ENCODE measurements at places on chromosomes 16 and 17.

- no peak for DNase-seq
Observed at GRCh38 chr16:86096850-86097249, 197.9 kb downstream of the IRF8 start.

DNA sequence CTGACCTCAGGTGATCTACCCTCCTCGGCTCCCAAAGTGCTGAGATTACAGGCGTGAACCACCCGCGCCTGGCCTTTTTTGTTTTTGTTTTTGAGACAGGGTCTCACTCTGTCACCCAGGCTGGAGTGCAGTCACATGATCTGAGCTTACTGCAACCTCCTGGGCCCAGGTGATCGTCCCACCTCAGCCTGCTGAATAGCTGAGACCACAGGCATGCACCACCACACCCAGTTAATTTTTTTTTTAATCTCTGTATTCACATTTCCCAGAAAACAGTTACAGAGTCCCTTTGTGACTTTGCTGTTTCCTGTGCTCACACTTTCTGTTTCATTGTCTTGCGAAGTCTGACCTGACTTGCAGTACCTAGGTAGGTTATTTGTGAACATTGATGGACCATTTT, 2.7 kb downstream of the CLUAP1 start:
- DNase-seq, result peak; percentile 17

GRCh38 chr17:46958041-46958591, 20.9 kb downstream of the RPRML start:
- no peak for DNase-seq

GRCh38 chr17:77327181-77327565, 186.4 kb downstream of the SEC14L1 start:
- no peak for DNase-seq

- DNase-seq, result no peak
Observed at GRCh38 chr16:53743149-53743566, 39.2 kb downstream of the FTO start.

DNA sequence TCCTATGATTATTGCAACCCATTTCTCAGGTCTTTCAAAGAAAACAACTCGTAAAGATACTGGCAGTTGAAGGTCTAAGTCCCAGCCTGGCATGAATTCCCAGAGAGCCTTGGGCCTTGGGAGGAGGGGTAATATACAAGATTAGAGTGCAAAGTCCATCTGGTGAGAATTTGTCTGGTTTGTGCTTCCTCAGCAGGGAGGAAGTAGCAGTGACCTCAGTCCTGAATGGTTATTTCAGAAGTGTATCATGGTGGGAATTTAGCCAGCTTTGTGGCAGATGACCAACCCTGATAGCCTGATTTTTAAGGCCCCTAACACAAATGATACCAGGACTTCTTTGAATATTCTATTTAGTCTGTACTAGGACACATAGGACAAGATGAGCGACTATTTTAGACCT, 151.2 kb upstream of the TBX2 start:
- no peak for DNase-seq

GRCh38 chr17:73534209-73534909, 109.9 kb downstream of the SDK2 start:
- no peak for DNase-seq

DNA sequence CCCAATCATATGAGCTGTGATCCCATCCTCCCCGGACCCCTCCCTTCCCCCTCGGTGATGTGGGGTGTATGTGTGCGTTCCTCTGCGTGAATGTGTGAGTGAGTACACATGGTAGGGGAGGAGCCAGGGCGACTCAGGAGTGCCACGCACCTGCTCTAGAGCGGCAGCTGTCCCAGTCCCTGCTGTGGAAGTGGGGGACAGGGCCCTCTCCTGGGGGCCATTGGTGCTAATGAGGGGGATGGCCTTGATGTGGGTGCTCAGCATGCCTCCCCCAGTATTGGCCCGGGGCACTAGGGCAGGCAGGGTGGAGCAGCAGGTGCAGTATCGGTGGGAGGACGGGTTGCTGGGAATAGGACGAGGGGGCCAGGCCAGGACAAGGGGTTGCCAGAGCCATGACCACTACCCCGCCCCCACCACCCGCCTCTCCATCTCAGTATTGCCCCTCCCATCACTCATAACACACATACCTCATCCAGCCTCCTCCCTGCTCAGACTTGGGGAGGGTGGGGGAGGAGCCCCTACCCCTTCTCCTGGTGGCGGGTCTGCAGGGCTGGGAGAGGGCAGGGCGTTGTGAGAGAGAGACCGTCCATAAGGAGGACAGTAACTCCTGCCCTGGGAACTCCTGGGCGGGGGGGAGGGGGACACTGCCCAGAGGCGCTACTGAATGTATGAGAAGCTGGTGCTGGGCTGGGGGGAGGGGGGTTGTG, 8.5 kb downstream of the NR1D1 start:
- DNase-seq, result no peak

GRCh38 chr17:46777943-46778915, 40.3 kb downstream of the WNT3 start:
- no peak for DNase-seq

- DNase-seq, result no peak
Observed at GRCh38 chr17:83193336-83194185, 114.2 kb downstream of the METRNL start.

DNA sequence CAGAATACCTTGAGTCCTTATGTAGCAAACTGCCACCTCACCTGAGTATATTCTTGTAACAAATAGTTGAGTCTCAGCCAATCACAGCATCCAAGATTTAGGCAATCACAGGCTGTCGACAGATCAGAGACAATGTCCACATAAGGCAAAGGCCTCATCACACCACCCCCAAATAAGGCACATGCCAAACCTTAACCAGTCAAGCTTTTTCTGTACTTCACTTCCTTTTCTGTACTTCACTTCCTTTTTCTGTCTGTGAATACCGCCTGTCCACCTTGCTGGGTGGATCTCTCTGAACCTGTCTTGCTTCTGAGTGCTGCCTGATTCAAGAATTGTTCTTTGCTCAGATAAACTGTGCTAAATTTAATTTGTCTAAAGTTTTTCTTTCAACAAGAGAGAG, 210.4 kb upstream of the N4BP1 start:
- DNase-seq, result no peak

- no peak for DNase-seq
Observed at GRCh38 chr17:81509207-81509971, 3.2 kb downstream of the ACTG1 start.

DNA sequence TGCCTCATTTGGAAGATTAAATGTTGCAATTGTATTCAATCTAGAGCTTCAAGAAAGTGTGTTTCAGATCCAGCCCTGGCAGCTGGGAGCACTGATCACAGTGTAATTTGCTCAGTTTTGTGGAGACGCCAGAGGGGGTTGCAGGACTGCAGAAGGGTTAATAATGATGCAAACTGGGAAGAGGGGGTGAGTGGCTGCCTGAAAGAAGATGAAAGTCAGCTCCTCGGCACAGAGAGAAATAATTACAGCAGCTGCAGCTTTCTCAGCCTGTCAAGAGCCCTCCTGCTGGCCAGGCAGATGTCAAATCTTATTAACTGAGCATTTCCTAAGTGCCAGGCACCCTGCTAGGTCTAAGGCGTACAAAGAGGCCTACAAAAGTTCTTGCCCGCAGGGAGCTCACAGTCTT, 97.7 kb downstream of the ZNF18 start:
- DNase-seq, result no peak

- DNase-seq, result no peak
Observed at GRCh38 chr16:86723689-86724088, 145.3 kb downstream of the FOXL1 start.

DNA sequence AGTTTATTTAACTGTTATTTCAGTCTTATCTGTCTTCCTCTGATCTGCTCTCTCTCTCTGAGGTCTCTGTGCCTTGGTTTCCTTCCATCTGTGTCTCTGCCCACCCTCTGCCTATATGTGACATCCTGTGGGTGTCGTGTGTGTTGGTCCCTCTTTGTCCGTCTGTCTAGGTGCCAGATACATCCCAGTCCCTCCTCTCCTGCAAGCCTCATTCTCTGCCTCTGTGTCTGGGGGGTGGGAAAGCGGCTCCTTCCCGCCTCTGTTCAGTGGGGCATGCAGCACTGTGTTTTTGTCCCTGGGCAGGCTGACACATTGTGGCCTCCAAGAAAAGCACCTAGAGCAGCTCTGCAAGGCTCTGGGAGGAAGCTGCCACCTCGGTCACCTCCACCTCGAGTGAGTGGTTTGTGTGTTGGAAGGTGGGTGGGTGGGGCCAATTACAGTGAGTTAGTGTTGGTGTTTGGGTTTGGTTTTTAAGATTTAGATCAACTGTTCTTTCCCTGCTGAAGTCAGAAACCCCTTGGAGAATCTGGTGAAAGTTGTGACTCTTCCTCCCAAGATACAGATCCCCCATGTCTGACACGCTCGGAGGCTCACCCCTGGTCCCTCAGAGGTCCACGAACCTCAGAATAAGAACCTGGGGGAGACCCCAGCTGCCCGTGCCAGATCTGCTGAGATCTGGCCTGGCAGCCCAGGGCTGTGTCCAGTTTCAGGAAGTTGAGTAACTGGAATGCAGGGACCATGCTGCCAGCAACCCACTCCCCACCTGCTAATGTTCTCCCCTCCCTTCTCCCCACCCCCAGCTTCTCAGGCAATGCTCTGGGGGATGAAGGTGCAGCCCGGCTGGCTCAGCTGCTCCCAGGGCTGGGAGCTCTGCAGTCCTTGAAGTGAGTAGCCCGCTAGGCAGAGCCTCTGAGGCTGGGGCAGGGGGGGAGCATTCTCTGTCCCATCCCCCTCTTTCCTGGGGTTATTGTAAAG, 50.9 kb upstream of the CPNE2 start:
- DNase-seq, result peak; percentile 85

- no peak for DNase-seq
Observed at GRCh38 chr16:79247386-79247785, 353.2 kb downstream of the MAF start.

DNA sequence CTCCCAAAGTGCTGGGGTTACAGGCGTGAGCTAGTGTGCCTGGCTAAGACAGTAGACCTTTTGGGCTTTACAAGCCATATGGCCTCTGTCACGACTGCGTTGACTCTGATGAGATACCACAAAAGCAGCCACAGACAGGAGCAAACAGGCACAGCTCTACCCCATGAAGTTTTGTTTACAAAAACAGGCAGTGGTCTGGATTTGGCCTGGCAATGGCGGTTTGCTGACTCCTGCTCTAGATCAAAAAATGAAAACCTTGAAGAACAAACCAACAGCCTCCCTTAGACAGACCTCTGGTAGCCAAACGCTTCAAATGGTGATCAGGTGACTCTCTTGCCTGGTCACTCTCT, 20.7 kb downstream of the SLC43A2 start:
- DNase-seq, result no peak

DNA sequence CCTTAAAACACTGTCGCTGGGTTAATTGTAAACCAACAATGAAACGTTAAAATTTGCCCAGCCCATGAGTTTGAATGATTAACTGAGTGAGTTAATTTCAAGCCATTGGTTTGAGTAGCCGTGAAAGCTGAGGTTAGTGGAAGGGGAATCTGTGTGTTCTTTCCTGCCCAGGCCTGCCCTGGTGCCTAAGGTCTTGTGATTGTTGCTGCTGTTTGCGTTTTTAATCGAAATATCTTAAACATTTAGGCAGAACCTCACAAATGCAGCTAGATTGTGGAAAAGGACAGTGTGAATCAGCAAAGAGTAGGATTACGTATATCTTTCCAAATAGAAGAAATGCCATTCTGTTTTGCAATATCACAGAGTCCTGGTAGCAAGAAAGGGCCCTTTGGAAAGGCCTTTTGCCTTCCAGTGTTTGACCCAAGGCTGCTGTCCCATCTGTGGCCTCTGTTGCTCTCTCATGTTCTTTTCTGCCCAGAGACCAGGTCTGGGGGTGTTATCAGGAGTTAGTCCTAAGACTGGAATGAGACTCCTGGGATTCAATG, 113.8 kb downstream of the MSI2 start:
- no peak for DNase-seq

GRCh38 chr17:1783271-1783670, 21.4 kb downstream of the SERPINF1 start:
- DNase-seq, result no peak

DNA sequence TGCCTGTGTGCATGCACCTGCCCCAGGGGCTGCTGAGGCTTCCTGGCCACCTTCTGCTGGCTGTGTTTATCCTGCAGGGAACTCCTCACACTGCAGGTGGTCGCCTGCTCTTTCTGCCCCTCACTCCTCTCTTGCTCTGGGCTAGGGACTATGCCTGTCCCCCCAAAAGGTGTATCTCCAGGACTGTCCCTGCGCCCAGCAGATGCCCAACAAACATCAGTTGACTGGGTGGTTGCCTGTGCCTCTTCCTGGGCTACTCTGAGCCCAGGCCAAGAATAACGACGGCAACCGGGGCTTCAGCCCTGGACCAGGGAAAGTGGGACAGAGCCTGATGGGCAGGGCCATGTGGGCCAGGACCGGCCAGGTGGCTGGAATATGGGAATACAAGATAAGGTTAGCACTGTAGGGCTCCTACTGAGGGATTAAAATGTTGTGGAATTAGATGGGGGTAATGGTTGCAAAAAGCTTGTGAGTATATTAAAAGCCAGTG, 55.4 kb downstream of the VAC14 start:
- DNase-seq, result no peak

DNA sequence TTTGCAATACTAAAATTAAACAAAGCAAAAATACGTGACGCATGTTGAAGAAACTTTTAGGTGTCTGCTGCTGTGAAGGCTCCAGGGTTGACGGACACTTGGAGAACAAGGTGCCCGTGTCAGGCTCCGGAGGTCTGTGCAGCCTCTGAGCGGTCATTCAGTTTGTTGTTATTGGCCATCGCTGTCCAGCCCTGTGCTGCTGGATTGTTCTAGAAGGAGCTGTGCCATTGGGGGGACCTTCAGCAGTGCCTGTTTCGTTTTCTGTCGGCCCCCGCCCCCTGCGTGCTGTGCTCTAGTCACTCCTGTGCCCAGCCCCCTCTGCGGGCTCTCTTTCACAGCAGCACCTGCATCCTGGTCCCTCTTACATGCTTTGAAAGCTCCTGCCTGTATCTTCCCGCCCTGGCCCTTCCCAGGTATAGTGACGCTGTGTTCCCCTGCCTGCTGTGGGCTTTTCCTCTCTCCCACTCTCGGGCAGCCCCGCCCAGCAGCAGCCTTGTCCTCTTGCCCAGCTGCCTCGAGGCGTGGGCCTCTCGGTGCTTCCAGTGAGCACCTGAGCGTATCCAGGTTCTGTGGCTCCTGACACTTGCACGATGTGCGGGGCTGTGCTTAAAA, 50.7 kb downstream of the RNF213 start:
- DNase-seq, result no peak

- no peak for DNase-seq
Observed at GRCh38 chr16:56800355-56800754, 64.7 kb upstream of the SLC12A3 start.

GRCh38 chr16:85524630-85525419, 88.3 kb upstream of the GSE1 start:
- DNase-seq, result no peak

- peak; percentile 24 for DNase-seq
Observed at GRCh38 chr17:48307814-48308411, 122.1 kb downstream of the SKAP1 start.

- no peak for DNase-seq
Observed at GRCh38 chr17:47822785-47823184, 1.2 kb upstream of the OSBPL7 start.

- DNase-seq, result no peak
Observed at GRCh38 chr17:15171167-15172047, 93.7 kb downstream of the PMP22 start.

- no peak for DNase-seq
Observed at GRCh38 chr17:15963670-15964110, 18.8 kb downstream of the ADORA2B start.

Measured in stimulated activated CD8-positive, alpha-beta memory T cell treated with anti-CD3 and anti-CD28 coated beads, Interleukin-15, amount 100 ng/mL, for 4 hours (primary cell).